ENCODE measurements at places on chromosomes 2 and 18.

GRCh38 chr2:113078350-113078839 lies 10.6 kb downstream of the IL1F10 start:
- DNase-seq: no peak

- no peak for DNase-seq
Observed at GRCh38 chr2:126661702-126662500, 5.9 kb downstream of the GYPC start.

DNA sequence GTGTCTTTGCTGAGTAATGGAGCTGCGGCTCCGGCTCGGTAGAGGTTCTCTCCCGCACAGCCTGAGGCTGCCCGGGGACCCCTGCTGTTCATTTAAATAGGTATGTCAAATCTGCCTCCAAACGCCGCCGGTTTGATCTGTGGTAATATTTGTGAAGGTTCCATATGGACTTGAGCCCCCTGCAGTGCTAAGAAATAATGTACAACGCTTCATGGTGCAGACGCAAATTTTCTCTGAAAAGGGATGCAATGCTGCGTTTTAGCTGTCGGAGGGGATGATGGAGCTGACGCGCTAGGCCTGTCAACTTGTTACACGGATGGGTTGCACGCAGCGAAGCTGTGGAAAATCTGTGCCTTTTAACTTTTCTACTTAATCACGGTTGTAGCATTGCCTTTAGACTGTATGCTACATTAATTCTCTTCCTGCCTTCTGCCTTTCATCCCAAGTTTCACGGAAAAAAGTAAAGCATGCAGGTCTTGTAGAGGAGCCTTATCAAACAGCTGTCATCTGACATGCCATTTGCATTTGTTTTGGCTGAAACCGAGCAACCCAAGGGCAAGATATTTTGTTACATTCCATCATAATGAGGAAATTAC lies 43.2 kb downstream of the MRPS9 start:
- DNase-seq: no peak

GRCh38 chr18:29378651-29379136 lies 1201.8 kb upstream of the CDH2 start:
- DNase-seq: no peak

- no peak for DNase-seq
Observed at GRCh38 chr18:57063601-57064103, 83.2 kb upstream of the BOD1L2 start.

GRCh38 chr2:161412346-161412745 lies 3.8 kb upstream of the TBR1 start:
- DNase-seq: no peak

GRCh38 chr2:220856486-220856885 lies 715.6 kb downstream of the EPHA4 start:
- DNase-seq: no peak

DNA sequence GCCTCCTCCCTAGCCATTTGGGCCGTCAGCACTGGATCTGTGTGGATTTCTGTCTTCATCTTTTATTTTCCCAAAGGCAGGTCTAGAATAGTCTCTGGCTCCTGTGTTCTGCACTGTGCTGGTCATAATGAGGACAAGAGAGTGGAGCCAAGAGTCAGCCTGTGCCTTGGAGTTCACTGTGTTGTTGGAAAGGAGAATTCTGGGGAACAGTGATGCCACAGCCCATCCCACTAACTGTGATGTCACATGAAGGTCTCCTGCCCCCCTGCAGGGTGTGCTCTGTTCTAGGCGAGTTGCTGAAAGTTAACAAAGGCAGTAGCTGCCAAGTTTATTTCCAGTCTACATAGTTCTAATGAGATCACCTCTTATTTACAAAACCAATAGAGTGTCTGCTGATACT lies 248.5 kb downstream of the TPGS2 start:
- no peak for DNase-seq

GRCh38 chr2:167380555-167380954 lies 492.3 kb downstream of the XIRP2 start:
- no peak for DNase-seq

- no peak for DNase-seq
Observed at GRCh38 chr2:152562198-152562884, 154.9 kb downstream of the PRPF40A start.

- DNase-seq: no peak
Observed at GRCh38 chr2:120150040-120150482, 73.1 kb downstream of the TMEM185B start.

DNA sequence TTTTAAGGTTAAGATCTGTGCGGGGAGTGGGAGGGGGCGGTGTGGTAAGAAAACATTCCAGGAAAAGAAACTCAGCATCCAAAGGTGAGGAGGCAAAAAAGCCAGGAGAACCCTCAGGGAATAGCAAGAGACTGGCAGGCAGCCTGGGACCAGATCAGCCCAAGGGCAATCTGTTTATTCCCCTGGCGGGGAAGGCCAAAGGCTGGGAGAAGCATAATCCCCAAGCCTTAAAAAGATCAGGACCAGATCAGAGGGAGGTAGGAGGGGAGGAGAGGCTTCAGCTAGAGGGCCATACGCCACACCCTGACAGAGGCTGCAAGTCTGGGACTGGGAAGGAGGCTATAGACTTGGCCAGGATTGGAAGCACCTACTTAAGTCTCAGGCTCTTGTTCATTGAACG lies 163.0 kb upstream of the PXDN start:
- no peak for DNase-seq

DNA sequence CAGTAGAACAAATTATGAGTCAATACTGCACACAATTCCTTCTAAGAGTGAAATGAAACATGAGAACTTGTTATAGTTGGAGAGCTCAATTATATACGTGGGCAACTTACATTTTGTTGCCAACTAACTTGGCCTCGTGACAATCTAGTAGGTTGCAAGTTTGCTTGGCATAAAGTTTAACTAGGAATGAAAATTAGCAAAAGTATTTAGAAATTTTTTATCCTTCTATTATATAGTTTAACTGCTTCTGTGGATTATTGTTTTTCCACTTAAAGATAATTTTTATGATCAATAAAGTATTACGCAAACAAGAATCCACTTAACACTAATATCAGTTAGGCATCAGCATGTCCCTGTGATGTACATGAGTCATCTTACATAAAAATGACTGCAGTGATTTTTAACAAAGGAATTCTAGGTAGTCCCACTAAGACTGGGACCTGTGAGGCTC lies 41.1 kb downstream of the FAM124B start:
- DNase-seq: no peak

- no peak for DNase-seq
Observed at GRCh38 chr18:62324181-62324828, 805 bp upstream of the TNFRSF11A start.

DNA sequence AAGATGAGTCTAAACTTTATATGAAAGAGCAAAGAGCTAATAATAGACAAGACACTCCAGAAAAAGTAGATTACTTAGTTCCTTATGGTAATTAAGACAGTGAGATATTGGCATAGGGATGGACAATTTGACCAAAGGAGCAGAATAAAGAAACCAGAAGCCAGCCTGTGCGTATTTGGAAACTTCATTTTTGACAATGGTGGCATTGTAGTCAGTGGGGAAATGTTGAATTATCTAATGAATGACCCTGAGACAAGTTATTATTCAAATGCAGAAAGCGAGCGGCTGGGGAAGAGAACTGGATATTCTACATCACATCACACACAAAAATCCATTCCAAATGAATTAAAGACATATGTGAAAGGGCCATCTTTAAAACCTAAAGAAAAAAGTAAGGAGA lies 144.3 kb downstream of the DTNB start:
- no peak for DNase-seq

GRCh38 chr2:30437809-30438548 lies 9.1 kb upstream of the LCLAT1 start:
- DNase-seq: no peak

GRCh38 chr2:131140581-131140980 lies 35.4 kb downstream of the PLEKHB2 start:
- DNase-seq: no peak

GRCh38 chr2:191109888-191110287 lies 40.9 kb downstream of the STAT4 start:
- no peak for DNase-seq

DNA sequence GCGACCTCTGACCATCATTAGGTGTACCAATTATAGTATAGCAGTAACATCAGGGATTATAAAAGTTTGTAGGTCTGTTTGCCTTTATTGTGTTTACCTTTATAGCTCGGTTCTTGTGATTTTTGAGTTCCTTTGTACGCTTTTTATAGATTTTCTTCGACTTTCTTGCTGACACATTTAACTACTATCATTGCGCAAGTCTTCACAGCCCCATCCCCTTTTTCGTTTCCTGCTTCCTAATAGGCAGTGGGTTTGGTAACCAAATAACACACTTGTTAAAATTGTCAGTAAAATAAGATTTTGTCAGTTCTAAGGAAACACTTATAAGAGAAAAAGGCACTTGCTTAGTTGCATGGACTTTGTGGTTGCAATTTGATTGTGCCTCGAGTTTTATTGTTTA lies 541.5 kb downstream of the LRP1B start:
- DNase-seq: no peak

DNA sequence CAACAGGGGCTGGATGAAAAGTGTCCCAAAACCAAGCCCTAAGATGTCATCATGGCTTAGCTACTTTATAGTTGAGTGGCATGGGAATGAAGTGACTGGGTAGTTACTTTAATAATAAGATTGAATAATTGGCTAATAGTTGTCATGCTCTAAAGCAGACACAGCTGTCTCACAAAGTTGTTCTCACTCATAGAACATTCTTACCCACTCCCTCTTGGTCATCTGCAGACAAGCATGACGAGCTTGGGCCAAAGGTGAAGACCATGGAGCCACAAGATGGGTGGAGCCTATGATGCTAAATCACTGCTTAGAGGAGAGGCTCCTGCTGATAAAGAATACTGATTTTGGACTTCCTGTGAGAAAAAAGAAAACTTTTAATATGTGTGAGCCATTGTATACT lies 62.4 kb upstream of the MMADHC start:
- no peak for DNase-seq
